ENCODE measurements at places on chromosomes 4 and X.

GRCh38 chrX:136262243-136262642 is 11.0 kb upstream of the MAP7D3 start:
- DNase-seq: no peak

DNA sequence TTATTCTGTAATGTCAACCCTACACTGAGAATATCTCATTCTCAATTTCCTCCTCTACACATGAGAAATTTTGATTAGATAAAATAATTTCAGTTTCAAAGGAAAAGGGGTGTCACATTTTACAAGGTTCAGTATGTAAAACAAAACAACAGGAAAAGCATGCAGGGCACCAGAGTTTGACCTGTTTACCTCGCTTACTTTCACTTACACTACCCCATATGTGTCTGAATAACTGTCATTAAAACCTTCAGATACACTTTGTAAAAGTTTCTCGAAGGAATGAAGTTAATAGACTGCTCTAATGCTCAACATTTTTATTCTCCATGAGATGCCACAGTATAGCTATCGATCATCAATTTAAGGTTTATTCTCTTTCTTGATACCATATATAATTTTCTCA is 12.3 kb upstream of the PCDH10 start:
- DNase-seq: no peak

DNA sequence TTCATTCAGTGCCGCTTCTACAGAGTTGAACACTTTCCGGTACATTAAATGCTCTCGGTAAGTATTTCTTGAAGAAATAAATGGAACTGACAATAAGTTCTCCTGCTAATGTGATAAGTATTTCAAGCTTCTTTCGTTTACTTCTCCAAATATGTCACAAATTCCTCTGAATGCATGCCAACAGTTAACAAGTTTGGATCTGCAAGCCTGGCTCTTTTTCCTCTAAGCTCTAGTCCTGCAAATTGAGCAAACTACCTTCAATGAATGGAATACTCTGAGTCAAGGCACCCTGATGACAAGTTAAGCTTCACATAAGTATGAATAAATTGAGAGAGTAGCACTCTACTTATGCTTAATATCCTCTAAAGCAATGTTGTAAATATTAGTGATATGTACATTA is 403.6 kb downstream of the PDGFC start:
- DNase-seq: no peak

DNA sequence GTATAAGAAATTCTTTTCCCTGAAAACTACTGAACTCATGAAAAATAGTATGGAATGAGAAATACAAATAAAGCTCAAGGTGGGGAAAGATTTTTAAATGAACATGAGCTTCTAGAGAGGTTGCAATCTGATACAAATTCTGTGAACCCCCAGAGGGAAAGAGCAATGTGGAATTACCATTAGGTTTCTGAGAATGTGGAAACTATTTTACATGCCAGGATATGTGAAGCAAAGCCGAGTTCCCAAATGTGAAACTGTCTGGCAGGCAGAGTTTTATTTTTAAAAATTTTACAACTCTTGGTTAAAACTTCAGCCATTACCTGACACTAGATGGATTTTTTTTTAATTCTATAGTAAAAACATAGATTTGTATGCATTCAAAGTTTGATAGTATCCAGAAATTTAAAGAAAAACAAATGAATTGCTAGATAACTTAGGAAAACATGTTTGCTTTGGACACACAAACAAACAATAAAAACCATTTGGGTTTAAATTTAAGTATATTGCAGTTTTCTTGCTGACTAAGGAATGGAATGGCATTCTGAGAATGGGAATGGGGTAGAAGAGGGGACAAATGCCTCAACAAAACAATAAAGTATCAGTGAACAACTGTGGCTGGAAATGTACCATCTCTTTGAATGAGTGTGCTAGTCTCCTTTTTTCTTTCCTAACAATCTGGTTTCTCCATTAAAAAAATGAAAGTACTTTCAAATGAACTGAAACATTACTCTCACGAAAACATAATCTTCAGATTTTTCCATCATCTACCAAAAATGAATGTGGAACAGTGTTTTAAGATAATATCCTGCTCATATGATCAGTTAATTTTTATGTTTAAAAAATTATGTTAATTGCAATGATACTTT is 99.6 kb downstream of the PCDH18 start:
- no peak for DNase-seq

- no peak for DNase-seq
These were observed 54.4 kb downstream of the ADD1 start for GRCh38 chr4:2898001-2898400.

DNA sequence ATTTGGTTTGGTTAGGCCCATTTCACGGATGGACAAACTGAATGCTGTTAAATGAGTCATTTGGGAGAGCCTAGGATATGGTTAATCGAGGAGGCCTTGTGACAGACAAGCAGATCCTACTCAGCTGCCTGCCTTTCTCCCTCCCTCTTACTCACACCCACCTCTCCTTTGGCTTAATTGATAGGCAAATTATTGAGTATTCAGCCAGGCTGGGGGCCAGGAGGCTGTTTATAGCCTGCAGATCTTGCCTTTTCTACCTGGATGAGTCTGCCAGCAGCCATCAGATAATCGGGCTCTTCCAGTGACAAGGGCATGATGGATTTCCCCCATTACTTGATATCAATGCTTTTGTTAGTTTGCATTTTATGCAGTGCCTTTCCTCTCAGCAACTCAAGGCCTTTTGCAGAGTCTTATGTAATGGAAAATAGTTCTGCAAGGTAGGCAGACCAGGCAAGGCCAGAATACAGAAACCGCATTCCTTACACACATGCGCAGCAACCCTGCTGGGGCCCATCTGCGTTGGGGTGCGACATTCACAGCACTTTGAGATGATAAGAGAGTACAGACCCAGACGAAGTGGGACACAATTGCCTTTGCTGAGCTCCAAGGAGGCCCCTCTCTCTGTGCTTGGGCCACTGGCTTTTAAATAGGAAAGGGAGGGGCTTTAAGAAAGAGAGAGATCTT is 96.2 kb upstream of the ATP6AP2 start:
- DNase-seq: no peak

DNA sequence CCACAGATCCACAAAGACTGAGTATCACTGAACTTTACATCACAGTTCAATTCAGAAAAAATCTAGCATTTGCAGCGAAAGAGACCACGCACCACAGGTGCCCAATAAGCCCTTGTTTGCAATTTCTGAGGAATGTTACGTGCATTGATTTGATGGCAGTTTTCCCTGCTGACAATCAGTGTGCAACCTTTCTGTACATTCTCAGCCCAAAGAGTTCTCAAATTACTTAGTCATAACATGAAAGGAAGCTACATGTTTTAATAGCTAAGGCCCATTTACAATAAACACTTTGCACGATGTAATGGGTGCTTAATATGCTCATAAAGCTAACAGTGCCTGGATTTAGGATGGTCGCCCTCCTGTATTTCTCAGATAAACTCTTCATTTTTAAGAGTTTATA is 47.9 kb downstream of the PTCHD1 start:
- DNase-seq: no peak

DNA sequence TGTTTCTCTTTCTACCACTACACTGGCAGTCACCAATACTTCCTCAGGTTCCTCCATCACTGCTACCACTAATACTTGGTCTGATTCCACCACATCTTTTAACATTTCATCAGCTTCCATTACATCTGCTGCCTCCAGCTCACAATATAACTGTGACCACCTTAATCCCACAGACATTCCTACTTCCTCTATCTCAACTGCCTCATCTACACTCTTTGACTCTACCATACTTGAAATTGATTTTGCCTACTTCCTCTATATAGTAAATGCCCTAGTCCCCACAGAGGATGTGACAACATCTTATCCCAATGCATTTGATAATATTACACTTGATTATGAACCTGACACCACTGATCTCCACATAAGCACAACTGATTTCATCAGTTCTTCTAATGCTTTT is 29.0 kb downstream of the OPRPN start:
- no peak for DNase-seq

DNA sequence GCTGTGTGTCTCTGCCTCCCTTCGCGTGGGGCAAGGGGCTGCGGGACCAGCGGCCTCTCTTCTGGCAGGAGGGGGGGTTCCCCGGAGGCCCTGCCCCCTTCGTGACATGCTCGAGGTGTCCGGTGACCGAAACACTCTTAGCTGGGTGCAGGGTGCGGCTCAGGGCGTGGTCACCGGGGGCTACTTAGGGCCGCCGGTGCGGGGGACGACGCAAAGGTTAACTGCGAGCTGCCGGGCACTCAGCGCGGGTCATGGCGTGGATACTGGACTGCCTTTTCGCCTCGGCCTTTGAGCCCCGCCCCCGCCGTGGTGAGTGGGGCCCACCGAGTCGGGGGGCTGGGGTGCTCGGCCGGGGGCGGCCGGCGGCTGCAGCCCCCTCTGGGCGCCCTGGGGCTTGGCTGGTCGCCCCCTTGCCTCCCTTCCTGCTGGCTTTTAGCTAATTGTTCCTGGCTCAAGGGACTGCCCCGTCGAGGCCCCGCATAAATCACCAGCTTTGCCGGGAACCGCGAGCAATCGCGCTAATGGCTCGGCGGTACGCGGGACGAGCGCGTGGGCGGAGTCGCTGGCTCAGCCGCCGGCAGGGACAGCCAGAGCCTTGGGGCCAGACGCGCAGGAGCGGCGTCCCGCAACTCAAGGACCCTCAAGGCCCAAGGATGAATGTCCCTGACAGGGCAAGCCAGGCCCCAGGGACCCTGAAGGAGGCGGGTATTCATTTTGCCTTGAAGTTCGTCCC is at the start of gene ARHGAP36:
TSS of gene ARHGAP36 (plus strand) at position 211 of the 733 bp plus-strand sequence. CDS start 23,320 bp downstream, outside the sequence.
- no peak for DNase-seq

- no peak for DNase-seq
These were observed 35.5 kb upstream of the IQSEC2 start for GRCh38 chrX:53316860-53317237.

GRCh38 chr4:70614184-70614555 is 14.4 kb upstream of the ENAM start:
- no peak for DNase-seq

DNA sequence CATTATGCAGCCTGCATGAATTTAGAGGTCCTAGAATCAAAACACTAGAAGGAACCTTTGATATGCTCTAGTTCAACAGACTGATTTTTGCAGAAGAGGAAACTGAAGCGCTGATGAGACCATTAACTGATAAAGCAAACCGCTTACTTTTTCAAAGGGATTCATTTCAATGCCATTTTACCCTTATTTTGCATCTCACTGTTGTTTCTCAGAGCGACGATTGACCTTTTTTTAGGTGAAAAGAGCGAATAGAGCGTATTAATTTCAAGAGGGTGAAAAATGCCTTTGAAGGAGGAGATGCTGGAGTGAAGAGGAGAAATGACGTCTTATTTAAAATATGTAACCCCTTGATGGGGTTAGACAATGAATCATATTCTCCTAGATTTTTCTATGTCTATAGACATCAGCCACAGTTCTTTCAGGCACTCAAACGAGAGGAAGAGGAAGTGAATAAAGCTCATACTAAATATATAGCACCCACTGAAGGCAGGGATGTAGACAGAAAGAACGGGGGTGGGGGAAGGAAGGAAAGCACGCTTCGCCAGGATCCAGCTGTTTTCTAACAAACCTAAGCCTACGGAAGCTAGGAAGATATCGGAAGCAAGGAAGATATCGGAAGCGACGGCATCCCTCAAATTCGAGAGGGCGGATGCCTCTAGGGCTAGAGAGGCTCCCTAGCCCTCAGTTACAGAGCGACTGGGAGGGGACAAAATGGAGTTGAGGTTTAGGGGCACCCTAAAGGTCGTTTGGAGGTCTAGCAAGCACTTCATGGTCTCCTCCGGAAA is 848 bp downstream of the ACSL4 start:
- peak; percentile 23 for DNase-seq

GRCh38 chrX:122586831-122587230 is 597.2 kb upstream of the GRIA3 start:
- DNase-seq: no peak

DNA sequence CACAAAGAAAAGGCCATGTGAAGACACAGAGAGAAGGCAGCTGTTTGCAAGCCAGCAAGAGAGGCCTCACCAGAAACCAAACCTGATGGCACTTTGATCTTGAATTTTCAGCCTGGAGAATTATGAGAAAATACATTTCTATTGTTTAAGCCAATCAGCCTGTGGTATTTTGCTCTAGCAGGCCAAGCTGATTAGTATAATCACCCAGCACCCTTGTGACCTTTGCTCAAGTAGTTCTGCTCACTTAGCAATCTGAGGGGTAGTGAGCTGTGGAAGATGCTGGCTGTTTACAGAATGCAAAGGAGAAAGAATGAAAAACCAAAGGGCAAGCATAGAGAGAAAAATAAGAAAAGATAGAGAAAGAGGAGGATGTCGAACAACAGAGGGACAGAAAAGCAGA is 396.4 kb upstream of the BOD1L1 start:
- no peak for DNase-seq

DNA sequence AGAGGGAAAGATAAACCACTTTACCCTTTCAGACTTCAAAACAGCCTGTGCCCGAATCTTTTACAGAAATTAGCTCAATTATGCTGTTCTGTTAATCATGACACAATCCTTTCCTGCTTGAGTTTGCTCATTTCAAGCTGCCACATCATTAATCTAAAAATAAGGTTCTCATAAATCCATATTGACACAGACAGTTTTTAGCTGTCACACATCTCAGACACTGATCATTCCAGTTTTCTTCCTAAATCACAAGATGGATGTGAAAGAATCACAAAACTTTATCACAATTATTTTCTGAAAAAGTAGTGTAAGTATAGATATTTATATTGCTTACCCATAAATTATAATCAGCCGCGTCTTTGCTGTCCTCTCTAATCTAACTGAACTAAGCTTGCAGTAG is 27.9 kb upstream of the AMELX start:
- DNase-seq: no peak

GRCh38 chr4:187993827-187994226 is 1.7 kb upstream of the ZFP42 start:
- DNase-seq: no peak

GRCh38 chr4:87093443-87094123 is 126.8 kb downstream of the KLHL8 start:
- DNase-seq: peak; percentile 23

- no peak for DNase-seq
These were observed 200.0 kb downstream of the TBCK start for GRCh38 chr4:106116025-106116424.

DNA sequence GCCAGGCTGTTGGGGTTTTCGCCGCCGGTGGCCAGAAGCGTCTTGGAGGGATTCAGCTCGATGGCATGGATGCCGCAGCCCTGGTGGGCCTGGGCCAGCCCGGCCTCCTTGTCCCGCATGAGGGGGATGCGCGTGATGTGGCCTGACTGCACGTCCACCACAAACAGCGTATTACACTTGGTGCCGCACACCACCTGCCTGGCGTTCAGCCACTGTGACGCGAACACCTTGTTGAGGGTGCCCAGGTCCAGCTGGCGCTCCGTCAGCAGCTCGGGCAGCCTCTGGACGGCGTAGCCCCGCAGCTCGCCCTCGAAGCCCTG is 728 bp downstream of the DCAF12L2 start:
- DNase-seq: no peak
